ENCODE measurements at places on chromosomes 3 and 15. TPM values are rescaled to one million over a fixed set of nuclear protein-coding genes. Genes with fewer than 3 reads are reported as not detected.

MGLL gene
- polyA plus RNA-seq, result 23.7 TPM

ARHGAP11A gene
- polyA plus RNA-seq, result 33.3 TPM

PSTPIP1 gene
- polyA plus RNA-seq, result 1.1 TPM

SLC51A gene
- 18.2 TPM for polyA plus RNA-seq

MINDY2 gene
- 28.0 TPM for polyA plus RNA-seq

LRRC31 gene
- polyA plus RNA-seq, result 0.32 TPM

LYZL4 gene
- not detected for polyA plus RNA-seq

THRB gene
- 29.4 TPM for polyA plus RNA-seq

STRA6 gene
- polyA plus RNA-seq, result 39.6 TPM

CXCR6 gene
- polyA plus RNA-seq, result 0.86 TPM

CCR8 gene
- not detected for polyA plus RNA-seq

SECISBP2L gene
- polyA plus RNA-seq, result 41.4 TPM

ATP13A4 gene
- polyA plus RNA-seq, result 1.1 TPM

FETUB gene
- 0.16 TPM for polyA plus RNA-seq

SLC22A13 gene
- 2.6 TPM for polyA plus RNA-seq

SPINK8 gene
- not detected for polyA plus RNA-seq

ATP13A5 gene
- polyA plus RNA-seq, result 0.22 TPM

CPA3 gene
- 0.42 TPM for polyA plus RNA-seq

RBPMS2 gene
- 13.8 TPM for polyA plus RNA-seq

GRCh38 chr15:74422652-74423430 is 10.9 kb downstream of the SEMA7A start:
- DNase-seq, result no peak

DNA sequence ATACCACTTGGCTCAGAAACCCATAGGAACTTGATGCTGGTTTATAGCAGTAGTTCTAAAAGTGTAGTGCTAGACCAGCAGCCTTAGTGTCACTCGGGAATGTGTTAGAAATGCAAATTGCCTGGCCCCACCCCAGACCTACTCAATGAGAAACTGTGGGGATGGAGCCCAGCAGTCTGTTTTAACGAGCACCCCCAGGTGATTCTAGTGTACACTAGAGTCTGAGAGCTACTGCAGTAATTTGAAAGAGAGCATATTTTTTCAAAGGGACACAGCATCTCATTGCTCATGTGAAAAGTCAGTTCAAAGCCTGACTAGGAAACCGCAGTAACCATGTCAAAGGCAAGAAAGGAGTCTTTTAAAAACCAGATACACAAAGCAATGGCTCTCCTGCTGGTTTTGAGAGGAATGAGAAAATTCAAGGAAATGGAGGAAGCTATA is 313.4 kb downstream of the SQOR start:
- no peak for DNase-seq

- DNase-seq, result no peak
Observed at GRCh38 chr3:123623346-123623880, 38.6 kb upstream of the HACD2 start.

DNA sequence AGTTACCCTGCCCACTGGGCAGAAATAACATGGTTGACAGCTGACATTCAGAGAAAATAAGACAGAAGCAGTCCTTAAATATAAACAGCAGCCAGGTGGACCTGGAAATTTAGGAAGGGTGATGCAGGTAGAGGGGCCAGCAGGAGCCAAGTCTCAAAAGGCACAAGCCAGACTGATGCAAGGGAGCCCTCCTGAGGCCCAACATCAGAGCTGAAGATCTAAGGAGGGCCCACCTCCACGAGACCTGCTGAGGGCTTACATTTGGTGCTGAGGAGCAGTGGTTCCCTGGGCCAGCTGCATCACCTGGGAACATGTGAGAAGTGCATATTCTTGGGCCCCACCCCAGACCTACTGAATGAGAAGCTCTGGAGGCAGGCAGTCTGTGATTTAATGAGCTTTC is 105.5 kb upstream of the TRIM42 start:
- no peak for DNase-seq

- no peak for DNase-seq
Observed at GRCh38 chr15:67091980-67092677, 26.7 kb downstream of the SMAD3 start.

DNA sequence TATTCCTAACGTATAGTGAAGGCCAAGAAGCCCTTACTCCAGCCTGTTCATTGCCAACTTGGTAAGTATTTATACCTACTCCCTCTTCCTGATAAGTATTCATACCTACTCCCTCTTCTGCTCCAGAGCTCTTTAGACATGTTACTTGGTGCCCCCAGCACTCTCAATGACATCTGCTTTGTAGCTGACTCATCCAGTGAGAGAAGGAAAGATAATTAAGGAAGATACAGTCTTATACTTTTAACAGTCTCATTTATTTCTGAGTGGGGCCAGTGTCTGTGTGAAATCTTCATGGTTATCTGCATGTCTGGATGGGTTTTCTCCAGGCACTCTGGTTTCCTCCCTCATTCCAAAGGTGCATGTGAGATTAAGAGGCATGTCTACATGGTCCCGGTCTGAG is 698.7 kb downstream of the FHIT start:
- no peak for DNase-seq

- no peak for DNase-seq
Observed at GRCh38 chr3:161393803-161394202, 22.5 kb upstream of the SPTSSB start.

GRCh38 chr3:124784686-124785382 is 54.6 kb downstream of the UMPS start:
- DNase-seq, result no peak

- peak; percentile 33 for DNase-seq
Observed at GRCh38 chr3:159266779-159267178, 464.9 kb downstream of the MFSD1 start.

- no peak for DNase-seq
Observed at GRCh38 chr15:90386221-90386620, 1.8 kb upstream of the IQGAP1 start.

DNA sequence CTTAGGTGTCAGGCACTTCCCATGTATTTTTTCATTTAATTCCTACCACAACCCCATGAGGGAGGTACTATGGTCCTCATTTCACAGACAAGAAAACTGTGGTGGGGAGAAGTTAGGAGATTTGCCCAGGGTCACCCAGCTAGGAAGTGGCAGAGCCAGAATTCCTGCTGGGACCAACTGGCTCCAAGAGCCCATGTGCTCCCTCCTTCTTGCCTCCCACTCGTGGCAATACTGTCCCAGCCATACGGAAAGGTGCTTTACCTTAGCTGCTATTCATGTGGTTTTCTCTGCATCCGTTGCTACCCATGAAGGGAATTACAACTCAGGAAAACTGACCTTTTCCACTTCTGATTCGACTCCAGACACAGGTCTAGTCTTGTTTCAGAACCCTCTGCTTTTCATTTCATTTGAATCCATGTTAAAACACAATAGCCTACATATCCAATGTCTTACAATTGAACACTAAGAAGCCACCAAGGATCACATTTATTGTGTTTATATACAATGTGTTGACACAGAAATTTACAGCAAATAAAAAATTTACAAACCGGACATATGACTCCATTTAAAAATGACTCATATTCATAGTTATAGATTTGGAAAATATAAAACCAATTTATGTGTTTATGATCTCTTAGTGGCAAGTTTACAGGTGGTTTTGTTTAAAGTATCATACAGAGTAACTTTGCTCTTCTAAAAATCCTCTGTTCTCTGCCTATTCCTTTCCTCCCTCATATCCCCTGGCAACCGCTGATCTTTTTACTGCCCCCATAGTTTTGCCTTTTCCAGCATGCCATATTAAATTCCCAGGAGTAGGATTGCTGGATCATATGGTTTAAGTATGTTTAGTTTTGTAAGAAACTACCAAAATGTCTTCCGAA is 58.8 kb downstream of the BTD start:
- DNase-seq, result no peak

GRCh38 chr3:181728470-181729340 is 17.0 kb downstream of the SOX2 start:
- DNase-seq, result no peak

DNA sequence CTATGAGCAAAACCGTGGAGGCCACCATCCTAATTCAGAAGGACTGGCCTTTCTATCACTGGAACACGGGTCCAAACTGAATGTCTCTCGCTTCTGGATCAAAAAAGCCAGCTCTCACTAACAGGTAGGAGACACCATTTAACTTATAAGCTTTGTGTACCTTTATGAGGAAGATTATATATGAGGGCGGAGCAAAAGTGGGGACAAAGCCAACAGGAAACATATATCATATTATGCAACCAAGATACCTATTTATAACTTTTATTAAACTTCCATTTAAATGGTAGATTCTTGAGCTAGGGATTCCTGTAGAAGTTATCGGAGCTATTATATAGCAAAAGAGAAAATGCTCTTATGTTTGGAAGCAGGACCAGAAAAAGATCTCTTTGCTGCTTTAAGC is 78.4 kb downstream of the IGF2BP2 start:
- DNase-seq, result no peak

- DNase-seq, result no peak
Observed at GRCh38 chr15:75759416-75760130, 46.9 kb upstream of the CSPG4 start.

GRCh38 chr3:196192036-196192523 is 19.1 kb downstream of the ZDHHC19 start:
- DNase-seq, result no peak

GRCh38 chr3:62145086-62145757 is 228.1 kb downstream of the FEZF2 start:
- no peak for DNase-seq

GRCh38 chr15:101069654-101069973 is 150.5 kb downstream of the LRRK1 start:
- DNase-seq, result no peak

- peak; percentile 77 for DNase-seq
Observed at GRCh38 chr15:28123408-28124023, 24.4 kb upstream of the OCA2 start.

GRCh38 chr15:49035825-49036224 is 10.4 kb downstream of the SECISBP2L start:
- peak; percentile 16 for DNase-seq

DNA sequence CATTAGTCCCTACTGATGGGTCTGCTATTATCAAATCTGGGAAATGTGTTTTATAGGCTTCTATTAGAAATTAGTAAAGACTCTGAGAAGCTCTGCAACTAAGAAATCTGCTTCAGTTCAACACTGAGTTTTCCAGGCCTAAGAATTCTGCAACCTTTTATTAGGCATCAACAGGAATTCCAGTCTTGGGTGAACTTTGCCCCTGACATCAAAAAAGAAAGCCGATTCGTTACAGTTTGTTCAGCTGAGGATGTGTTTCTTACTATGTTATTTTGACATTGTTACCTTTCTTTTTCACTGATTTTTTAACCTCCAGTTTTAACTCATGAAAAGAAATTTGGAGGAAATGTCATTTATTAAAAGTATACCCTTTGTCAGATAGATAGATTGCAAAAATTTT is 131.5 kb upstream of the KCNH8 start:
- DNase-seq, result no peak

DNA sequence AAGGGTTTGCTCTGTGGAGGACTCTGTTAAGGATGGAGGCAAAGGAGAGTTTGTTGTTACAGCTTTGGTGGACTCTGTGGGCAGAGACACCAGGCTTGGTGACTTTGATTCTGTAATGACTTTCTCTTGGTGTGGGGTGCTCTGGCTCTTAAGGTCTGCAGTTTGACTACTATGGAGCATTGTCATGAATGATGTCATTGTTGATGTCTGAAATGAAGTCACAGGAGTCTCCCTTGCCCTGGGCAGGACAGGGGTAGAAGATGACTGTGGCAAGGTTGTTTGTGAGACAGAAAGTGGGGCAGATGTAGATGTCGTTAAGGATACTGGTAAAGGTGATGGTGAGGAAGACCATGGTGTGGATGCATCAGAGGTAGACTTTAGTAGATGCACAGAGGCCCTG is 42.7 kb downstream of the HEG1 start:
- no peak for DNase-seq
